ENCODE measurements at places on chromosomes 1 and 21. TPM values are rescaled to one million over a fixed set of nuclear protein-coding genes. Genes with fewer than 3 reads are reported as not detected.

The LMX1A gene
- not detected for total RNA-seq

The CAPN9 gene
- total RNA-seq = not detected

The ADCY10 gene
- under 0.01 TPM for total RNA-seq

GRCh38 chr1:67948151-67949080, 102.0 kb downstream of the DIRAS3 start:
- peak; percentile 75 for DNase-seq

DNA sequence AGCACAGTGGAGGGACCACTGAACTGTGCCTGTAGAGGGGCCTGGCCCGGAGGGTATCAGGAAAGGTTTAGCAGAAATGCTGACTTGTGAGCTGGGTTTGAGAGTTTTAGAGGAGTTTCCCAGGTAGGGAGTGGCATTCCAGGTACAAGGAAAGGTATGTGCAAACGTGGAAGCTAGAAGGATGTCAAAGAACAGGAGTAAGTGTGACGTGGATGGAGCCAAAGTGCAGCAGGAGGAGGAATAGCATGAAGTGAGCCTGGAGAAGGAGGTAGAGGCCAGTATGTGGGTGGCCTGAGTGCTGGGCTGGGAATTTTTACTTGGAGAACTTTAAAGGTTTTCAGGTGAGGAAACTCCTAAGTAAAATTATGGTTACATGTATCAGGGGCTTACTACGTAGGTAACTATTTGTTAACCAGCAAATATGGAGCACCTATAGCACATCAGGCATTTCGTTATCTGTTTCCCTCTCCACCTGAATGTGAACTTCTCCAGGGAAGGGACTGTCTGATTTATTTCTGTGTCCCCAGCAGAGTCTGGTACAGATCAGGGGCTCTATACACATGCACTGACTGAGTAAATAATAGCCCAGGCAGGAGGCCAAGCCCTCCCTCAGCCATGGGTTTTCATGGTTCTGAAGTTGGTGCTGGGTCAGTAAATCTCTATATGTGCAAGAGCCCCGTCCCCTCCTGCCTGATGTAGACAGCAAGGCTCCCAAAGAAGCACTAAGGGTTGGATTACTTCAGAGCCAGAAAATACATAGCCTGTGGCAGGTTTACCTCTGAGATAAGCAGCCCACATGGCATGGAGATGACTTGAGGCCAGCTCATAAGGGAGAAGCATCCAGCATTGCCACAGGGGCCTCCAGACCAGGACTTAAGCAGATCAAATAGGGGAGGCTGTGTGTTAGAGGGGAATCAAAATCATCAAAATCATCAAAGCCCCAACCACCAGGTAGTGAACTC, 43.4 kb downstream of the CDCP2 start:
- no peak for DNase-seq

- peak; percentile 84 for DNase-seq
Measured at GRCh38 chr1:27970401-27970800, 10.6 kb downstream of the XKR8 start.

- DNase-seq = no peak
Measured at GRCh38 chr1:243345205-243345604, 89.4 kb downstream of the SDCCAG8 start.

- DNase-seq = no peak
Measured at GRCh38 chr1:167755654-167756053, 33.9 kb downstream of the MPZL1 start.

DNA sequence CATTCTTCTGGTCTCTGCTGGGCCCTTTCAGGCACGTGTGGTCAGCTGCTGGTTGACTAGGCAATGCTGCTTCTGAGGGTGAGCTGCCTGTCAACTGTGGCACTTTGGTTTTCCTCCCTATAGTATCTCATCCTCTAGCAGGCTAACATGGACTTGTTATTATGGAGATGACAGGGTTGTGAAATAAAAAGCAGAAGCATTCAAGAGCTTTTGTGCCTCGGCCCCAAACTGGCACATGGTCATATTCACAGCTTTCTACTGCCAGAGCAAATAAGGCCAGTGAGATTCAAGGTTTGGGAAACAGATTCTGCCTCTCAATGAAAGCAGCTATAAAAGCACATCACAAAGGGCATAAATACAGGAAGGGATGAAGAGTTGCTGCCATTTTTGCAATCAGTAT, 1.6 kb upstream of the ZNF124 start:
- no peak for DNase-seq

- DNase-seq = no peak
Measured at GRCh38 chr1:167492481-167492910, 25.8 kb downstream of the CD247 start.

DNA sequence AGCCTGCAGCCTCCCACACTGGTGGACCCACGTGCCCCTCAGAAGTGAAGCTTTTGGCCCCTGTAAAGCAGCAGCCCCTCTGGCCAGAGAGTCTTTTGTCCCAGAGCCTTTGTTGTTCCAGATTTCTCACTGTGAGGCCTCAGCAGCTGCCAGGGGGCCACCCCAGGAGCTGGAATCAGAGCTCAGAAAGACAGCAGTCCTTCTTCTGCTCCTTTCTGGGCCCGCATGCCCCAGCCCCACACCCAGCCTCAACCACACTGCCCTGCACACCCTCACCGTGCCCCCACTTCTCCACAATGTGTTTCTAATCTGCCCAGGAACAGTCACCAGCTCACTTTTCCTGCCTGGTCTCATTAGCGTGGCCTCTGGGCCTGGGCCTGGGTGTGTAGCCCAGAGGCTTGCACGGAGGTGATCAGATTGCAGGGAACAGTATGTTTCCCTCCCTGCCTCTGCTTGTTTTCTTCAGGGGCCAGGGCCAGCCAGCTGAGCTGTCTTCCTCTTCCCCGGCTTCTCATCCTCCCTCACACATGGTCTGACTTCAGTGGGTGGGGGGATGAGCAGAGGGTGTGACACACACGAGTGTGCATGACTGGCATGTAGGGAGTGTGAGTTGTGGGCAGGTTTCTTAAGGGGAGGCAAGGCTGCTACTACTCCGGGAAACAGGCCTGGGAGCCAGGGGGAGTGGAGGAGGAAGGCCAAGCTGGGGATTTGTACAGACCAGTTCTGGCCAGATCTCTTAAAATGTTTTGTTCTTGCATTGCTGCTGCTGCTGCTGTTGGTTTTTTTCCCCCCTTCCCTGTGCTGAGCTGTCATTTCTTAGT, 82.5 kb upstream of the ZNF648 start:
- DNase-seq = peak; percentile 79
